Fibroblast of skin of right biceps (primary cell): ENCODE measurements at places on chromosomes 3 and 15.

DNA sequence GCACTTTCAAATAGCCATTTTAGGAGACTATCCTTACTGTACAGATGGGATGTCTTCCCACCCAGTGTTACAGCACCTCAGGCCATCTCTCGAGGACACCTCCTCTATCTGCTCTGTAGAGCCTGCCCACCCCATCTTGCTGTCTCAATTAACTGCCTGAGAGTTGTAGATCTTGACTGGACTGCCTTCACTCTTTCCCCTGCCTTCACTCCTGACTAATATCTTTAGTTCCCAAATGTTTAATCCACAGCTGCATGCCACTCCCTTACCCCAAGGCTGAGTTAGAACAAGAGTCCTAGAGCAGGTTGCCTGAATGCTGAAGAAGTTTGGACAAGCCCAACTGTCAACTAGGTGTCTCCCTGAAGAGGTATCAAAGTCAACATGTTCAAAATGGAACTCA is 1.3 kb upstream of the PP2D1 start:
- DNase-seq, result no peak

- DNase-seq, result no peak
Observed at GRCh38 chr3:145384307-145384706, 776.7 kb downstream of the PLOD2 start.

DNA sequence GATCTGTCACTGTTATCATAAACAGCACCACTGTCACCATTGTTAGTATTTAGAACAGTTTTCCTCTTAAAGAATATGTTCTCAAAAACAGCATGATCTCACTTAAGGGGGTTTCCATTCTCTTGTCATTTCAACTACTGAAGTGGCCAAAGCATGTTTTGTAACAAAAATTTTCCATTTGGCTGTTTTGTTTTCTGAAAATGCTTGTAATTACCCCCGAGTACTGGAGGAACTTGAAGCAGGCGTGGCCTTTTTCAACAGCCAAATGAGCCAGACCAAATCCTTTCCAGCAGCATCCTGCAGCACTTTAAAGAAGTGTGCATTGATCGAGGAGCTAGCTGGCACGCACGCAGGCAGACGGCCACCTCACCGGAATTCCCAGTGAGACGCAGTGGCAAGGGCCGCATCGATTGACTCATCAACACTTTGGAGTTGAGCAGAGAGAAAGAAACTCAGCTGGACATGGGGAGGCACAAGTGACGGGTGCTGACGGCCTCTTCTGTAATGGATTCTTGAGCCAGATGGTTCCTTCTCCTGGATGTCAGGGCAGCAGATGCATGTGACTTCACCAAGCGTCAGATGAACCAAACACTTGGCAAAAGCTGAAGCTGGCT is 234.3 kb upstream of the IGF1R start:
- DNase-seq, result no peak

- DNase-seq, result no peak
Observed at GRCh38 chr3:27392950-27393679, 23.9 kb upstream of the NEK10 start.

- peak; percentile 100 for DNase-seq
Observed at GRCh38 chr15:32870240-32871033, 152.6 kb downstream of the GREM1 start.

- peak; percentile 86 for DNase-seq
Observed at GRCh38 chr3:14451844-14452739, 49.7 kb downstream of the SLC6A6 start.

DNA sequence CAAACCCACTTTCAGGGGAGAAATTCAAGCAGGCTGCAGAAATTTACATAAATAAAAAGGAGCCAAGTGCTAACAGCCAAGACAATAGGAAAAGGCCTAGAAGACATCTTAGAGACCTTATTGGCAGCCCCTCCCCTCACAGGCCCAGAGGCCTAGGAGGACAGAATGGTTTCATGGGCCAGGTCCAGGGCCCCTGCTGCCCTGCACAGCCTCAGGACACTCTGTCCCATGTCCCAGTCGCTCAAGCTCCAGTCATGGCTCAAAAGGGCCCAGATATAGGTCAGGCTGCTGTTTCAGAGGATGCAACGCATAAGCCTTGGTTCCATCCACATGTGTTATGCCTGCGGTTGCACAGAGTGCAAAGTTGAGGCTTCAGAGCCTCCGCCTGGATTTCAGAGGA is 55.8 kb downstream of the SLC41A3 start:
- DNase-seq, result no peak

DNA sequence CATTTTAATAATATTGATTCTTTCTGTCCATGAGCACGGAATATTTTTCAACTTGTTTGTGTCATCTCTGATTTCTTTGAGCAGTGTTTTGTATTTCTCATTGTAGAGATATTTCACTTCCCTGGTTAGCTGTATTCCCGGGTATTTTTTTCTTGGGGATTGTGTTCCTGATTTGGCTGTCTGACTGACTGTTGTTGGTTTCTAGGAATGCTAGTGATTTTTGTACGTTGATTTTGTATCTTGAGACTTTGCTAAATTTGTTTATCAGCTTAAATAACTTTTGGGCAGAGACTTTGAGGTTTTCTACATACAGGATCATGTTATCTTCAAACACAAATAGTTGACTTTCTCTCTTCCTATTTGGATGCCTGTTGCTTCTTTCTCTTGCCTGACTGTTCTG is 418.8 kb upstream of the ALCAM start:
- DNase-seq, result peak; percentile 69

- no peak for DNase-seq
Observed at GRCh38 chr15:29942548-29942947, 120.3 kb upstream of the TJP1 start.

- DNase-seq, result peak; percentile 74
Observed at GRCh38 chr3:115825046-115825445, 201.7 kb downstream of the GAP43 start.

GRCh38 chr15:100169615-100170290 is 172.0 kb downstream of the ADAMTS17 start:
- no peak for DNase-seq

GRCh38 chr3:110234831-110235230 is 836.8 kb upstream of the NECTIN3 start:
- no peak for DNase-seq

- peak; percentile 80 for DNase-seq
Observed at GRCh38 chr3:124559846-124560574, 170.2 kb upstream of the UMPS start.

DNA sequence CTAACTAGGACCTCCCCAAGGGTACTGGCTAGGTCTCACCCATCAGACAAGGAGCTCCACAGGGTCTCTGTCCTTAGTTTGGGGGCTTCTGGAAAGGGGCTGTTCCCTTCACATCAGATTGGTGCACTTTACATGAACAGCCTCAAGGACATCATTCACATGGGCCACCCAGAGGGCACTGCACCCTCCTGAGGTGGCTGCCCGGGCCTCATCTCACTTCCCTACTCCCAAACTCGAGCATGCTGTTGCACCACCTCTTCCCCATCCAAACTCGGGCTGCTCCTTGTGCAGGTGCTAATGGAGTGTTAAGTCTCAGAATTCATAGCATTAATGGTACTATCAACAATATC is 48.1 kb downstream of the RAB11A start:
- DNase-seq, result no peak

GRCh38 chr15:65423976-65424679 is 1.4 kb upstream of the IGDCC4 start:
- peak; percentile 46 for DNase-seq

DNA sequence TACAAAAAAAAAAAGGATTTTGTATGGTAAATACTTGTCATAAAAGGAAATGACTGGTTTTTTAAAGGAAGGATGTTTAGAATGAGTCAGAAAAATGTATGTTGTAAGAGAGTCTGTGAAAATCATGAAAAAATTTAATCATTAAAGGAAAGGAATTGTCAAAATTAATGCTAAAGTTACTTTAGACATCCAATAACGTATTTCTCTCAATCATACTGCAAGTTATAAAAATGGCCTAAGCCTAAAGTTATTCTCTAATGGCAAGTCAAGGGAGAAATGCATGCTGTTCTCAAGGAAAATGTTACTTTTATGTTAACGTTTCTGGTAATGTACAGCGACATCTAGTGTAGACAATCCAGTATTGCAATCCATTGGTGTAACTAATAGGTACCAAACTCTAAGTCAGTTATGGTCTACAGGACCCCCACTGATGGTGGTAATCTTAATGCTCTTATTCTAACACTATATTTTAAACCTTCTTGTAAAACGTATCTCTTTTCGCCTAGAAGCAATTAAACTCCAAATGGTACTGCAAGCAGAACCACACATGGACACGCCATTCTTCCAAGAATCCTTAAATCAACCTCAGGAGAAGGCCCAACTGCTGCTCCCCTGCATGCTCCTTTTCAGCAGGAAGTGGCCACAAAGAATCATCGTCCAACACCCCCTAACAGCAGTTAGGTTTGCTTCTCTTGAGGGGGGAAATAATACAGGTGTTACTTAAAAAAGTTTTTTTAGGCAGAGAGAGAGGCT is 35.2 kb downstream of the NCEH1 start:
- DNase-seq, result peak; percentile 65

DNA sequence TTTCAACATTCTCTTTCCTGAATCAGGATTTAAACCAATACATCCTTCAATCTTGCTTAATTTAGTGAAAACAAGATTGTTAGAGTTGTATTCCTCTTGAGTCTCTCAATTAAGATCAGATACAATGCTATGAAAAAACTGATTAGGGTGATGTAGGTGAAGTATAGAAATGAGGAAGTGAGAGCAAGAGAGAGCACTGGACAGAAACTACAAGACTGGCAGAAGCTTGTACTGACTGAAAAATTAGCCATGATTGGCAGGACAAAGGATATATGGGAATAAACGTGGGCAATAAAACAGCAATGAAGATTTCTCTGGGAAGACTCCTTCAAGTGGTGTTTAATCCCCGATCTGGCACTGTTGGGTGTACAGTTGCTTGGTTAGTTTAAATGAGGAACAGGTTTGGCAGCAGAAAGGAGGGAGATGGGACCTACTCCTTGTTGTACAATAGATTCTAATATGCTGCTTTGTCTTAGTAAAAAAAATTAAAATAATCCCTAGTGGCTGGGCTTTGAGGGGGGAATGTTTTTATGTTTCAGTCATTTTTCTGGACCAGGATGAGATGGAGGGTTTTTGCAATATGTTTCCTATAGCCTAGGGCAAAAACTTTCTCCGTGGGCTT is 252.7 kb downstream of the SLC9A9 start:
- no peak for DNase-seq

DNA sequence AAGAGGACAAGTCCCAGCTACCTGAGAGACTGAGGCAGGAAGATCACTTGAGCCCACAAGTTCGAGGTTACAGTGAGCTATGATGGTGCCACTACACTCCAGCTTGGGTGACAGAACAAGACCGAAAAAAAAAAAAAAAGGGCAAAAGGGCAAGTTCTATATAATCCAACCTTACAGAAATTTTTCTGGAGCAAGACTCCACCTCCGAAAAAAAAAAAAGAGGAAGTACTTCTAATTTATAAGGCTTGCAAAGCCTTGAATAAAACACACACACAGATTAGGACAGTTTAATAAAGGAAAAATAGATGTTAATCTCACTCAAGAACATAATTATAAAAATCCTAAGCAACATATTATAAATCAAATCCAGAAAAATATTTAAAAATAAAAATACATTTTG is 14.4 kb upstream of the XYLB start:
- no peak for DNase-seq

DNA sequence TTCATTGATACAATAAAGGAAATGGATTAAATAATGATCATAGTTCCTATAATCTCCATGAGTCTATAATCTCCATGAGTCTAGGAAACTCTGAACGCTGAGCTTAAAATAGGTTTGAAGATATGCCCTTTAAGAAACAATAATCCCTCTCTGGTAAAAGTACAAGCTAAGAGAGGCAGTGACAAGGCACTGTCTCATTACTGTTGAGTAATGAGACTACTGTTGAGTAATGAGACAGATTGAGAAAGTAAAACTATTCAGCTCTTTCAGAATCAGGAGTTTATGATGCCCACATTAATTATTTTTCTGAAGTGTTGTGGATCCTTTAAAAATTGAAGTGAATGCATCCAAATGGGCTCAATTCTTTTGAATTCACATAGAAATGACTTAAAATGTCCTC is 235.5 kb upstream of the THRB start:
- DNase-seq, result no peak

- peak; percentile 22 for DNase-seq
Observed at GRCh38 chr3:169478566-169479313, 184.8 kb downstream of the MECOM start.

DNA sequence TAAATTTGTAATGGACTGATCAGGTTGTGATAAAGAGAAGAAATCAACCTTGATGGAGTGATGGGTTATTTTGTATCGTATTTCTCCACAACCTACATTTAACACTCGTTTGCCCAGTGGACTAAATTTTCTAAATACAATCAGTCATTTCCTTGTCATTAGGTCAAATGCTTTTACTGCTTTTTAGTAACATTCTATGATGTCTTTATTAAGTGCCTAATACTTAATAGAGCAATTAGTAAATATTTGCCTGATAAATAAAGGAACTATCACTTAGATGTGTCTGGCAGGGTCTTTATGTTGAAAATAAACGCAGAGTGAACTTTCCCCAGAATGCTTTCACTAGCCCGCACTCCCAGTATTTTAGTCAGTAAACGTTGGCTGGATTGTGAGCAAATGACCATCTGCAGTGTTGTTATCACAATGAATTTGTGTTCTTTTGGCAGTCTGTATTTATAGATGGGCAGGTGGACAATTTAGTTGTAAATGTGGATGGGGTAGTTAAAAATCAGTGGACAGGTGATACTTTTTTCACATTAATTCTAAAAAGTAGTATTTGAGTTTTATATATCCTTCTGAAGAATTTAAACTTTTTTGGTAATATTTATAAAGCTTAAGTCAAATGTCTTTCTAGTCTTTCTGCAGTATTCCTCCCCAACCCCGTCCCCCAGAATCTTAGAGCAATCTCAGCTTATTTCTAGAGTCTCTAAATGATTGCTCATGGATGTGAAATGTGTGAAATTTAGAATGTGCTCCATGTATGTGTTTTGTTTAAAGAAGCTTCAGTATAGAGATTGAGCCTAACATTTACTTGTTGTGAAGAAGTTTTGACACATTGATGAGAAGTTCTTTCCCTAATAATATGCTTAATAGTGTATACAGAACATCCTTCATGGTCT is 4.9 kb downstream of the USP3 start:
- no peak for DNase-seq

GRCh38 chr15:101044625-101045235 is 125.6 kb downstream of the LRRK1 start:
- no peak for DNase-seq

DNA sequence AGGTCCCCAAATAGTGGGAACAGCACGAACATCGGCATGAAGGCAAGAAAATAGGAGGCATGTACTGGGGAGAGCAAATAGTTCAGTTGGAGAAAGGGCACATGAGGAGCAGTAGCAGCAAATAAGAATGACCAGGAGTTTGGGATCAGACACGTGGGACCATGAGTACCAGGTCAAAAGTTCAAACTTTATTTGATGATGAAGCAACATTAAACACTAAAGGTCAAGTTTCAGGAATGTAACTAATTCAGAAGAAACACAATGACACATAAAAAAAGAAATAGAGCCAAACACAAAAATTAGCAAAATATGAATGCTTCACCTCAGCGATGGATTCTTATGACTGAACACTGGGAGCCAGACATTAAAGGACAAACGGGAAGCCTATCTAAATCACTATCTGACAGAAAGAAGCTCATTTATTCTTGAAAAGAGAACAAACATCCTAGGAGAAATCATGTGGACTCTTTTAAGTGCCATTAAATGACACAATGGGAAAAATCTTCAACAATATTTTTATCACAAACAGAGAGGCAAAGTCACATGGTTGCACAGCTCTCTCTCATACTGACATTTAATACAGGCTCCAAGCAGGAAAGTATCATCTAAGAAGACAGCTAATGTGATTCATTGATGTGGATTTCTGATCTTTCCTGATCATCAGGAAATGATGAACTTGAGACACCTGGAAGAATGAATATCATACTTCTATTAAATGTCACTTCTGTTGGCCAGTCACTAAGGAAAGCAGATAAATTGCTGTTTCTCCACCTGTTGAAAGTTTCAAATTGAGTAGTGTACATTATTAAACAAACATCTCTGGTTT is 216.9 kb upstream of the THBS1 start:
- peak; percentile 80 for DNase-seq
